ENCODE measurements at places on chromosomes 2 and 18.
A peak's percentile ranks its signal among the peaks of the same experiment; 100 is the strongest.

DNA sequence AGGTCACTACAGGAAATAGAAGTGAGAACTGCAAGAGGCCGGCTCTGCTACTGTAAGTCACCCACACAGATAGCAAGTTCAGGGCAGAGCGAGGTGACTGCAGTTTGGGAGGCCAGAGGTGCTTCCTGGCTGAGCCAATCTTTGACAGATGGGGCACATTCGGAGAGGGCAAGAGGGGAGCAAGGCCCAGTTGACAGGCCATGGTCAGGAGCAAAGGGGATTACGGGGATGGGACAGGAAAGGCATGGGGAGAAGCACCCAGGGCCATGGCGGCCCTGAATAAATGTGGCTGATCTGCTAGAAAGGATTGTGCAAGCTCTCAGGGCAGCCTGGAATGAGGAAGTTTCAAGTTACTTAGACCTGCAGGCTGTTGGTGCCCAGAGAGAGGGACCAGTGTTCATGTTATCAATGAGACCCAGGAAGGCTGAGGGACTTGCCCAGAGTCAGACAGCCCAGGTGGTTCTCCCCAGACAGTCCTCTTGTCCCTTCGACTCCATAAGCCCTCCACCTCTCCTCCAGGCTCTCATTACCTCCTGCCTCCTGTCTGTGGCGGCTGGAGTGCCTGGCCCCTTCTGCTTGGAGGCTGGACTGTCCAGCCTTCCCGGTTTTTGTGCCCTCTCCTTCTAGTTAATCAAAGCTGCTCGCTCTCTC, 123.3 kb downstream of the CTIF start:
- DNase-seq = peak; percentile 94

GRCh38 chr2:221203125-221203524, 369.0 kb downstream of the EPHA4 start:
- DNase-seq = no peak

- DNase-seq = no peak
Observed at GRCh38 chr2:28586867-28587266, 91.0 kb downstream of the PLB1 start.

DNA sequence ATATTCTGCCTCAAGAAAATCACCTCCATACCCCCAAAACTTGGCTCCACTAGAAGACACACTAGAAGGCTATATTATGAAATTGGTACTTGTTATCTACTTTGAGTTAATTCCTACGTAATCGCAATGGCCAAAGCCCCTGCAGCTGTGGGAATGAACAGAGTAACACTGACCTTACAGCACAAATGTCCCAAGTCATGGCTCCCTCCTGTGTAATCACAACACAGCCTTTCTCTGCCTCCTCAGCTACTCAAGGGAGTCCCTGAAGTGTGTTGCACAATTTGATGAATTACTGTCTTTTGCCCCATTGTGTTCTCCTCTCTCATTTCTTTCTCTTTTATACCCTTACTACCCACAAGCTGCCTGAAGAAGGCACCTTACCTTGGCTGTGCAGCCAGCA, 375.2 kb downstream of the ARHGAP15 start:
- no peak for DNase-seq

GRCh38 chr2:128615571-128615970, 296.9 kb upstream of the HS6ST1 start:
- no peak for DNase-seq

DNA sequence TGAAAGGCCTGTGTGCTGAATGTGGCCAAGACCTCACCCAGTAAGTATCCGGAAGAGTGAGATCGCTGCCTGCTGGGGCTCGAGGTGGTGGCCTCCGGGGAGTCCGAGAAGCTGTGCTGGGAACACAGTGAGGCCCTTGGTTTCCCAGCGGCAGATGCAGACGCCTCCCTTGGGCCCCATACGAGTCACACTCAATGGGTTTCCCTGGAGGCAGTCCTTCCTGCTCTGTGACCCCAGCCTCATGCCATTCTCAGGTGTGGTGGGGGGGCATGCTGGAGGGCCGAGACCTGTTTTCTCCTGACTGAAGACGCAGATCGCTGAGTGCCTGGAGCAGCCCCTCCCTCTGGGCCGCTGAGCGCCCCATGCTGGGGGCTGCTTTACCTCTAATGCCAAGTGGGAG, 15.7 kb downstream of the CTDP1 start:
- no peak for DNase-seq

- DNase-seq = no peak
Observed at GRCh38 chr2:218431878-218432277, 13.0 kb downstream of the VIL1 start.

GRCh38 chr2:185862657-185863398, 124.2 kb downstream of the FSIP2 start:
- DNase-seq = no peak

- DNase-seq = no peak
Observed at GRCh38 chr2:61675204-61675603, 137.0 kb upstream of the XPO1 start.

DNA sequence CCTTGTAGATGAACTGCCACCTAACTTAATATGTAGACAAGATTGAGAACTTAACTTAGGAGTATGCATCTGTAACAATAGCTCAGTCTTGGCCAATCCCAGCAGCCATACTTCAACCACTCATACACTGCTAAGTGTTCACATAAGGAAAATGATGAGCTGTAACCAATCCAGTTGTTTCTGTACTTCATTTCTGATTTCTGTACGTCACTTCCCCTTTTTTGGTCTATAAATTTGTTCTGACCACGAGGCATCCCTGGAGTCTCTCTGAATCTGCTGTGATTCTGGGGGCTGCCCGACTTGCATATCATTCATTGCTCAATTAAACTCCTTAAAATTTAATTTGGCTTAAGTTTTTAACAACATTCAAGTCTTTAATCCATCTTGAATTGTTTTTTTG, 6.4 kb downstream of the SH3YL1 start:
- peak; percentile 23 for DNase-seq

GRCh38 chr2:189157456-189157855, 22.1 kb downstream of the COL5A2 start:
- DNase-seq = no peak

DNA sequence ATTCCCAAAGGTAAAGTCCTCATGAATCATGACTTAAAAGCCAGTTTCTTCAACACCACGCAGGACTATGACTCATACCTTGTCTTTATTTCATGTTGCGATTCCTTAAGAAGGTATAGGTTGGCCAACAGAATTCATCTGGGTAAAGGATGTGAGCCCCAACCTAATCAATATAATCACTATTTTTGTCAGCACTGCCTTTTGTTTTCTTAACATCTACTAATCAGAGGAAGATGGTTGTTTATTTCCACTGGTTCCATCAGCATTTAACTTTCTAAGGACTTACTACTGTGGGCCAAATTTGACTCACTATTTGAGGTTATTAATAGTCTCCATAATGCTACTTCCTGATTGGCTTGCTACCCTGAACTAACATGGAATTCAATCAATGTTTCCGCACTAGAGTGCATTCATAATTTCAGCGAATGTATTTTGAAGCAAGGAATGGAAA, 78.6 kb downstream of the SCG2 start:
- no peak for DNase-seq

- DNase-seq = no peak
Observed at GRCh38 chr2:170170281-170171040, 7.5 kb upstream of the MYO3B start.

GRCh38 chr2:21276163-21276562, 152.4 kb downstream of the TDRD15 start:
- DNase-seq = no peak

DNA sequence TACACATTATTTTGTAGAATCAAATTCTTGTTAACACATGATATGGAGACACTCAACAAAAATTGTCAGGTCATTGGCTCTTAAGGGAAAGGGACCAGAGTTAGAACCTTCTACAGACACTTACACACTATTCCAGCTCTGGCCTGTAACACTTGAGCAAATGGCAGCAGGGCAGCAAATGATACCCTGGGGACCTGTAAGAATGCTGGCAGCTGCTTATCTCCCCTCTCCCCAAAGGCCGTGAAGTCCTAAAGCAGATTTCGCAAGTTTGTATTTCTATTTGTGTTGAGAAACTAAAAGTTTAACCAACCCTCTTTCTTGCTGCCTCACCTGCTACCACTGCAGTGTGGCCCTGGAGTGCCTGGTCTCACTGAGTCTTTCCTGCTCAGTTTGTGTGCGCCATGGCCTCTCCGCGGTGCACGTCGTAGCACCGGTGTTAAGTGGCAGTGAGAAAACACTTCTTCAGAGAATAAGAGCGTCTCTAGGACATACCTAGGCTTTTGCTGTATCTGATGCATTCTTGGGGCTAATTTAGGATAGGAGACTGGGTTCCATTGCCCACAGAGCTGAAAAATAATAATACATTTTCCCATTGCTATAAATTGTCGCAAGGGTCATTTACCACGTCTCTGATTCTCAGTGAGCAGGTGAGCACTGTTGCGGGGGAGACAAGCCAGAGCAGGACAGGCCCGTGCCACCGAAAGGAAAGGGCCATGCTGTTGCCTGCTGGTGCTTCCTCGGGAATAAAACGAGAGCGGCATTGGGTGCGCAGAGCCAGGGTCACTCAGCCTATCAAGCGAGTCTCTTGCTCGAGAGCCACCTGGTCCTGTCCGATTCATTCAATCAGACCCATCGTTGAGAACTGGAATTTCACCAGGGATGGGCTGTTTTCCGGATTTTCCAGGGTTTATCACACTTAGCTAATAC, 204.9 kb downstream of the PTGR3 start:
- DNase-seq = no peak

DNA sequence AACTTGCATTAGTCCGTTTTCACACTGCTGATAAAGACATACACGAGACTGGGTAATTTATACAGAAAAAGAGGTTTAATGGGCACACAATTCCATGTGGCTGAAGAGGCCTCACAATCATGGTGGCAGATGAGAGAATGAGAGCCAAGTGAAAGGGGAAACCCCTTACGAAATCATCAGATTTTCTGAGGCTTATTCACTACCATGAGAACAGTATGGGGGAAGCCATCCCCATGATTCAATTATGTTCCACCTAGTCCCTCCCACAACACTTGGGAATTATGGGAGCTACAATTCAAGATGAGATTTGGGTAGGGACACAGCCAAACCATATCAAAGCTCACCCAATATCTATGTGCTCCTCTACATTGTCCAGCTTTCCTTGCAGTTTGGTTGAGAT, 16.0 kb upstream of the SERPINE2 start:
- DNase-seq = no peak
